Stimulated activated CD4-positive, alpha-beta T cell treated with anti-CD3 and anti-CD28 coated beads, Interleukin-1b, Interleukin-23, amount 100 ng/mL, for 24 hours (primary cell): ENCODE measurements at places on chromosomes 12 and 14.

DNA sequence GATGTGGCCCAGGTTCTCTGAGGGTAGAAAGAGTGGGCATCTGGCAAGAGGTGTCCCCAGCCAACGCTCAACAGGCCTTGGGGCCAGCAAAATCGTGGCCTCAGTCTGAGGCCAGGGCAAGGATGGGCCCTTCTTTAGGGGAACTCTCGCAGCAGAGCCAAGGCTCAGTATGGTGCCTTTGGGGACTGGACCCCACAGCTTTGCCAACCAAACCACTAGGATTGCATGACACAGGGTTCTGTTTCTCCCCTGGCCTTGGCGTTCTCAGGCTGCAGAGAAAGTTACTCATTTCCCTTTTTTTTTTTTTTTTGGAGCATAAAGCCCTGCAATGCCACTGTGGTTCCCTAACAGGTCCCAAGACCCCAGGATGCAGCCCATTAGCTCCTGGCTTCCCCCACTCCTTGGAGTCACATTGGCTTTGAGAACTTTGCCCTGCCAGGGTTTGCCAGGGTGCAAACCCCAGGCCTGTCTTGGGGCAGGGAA, 100.6 kb downstream of the LGMN start:
- DNase-seq = no peak

- DNase-seq = no peak
Observed at GRCh38 chr12:47202176-47202575, 122.4 kb upstream of the AMIGO2 start.

DNA sequence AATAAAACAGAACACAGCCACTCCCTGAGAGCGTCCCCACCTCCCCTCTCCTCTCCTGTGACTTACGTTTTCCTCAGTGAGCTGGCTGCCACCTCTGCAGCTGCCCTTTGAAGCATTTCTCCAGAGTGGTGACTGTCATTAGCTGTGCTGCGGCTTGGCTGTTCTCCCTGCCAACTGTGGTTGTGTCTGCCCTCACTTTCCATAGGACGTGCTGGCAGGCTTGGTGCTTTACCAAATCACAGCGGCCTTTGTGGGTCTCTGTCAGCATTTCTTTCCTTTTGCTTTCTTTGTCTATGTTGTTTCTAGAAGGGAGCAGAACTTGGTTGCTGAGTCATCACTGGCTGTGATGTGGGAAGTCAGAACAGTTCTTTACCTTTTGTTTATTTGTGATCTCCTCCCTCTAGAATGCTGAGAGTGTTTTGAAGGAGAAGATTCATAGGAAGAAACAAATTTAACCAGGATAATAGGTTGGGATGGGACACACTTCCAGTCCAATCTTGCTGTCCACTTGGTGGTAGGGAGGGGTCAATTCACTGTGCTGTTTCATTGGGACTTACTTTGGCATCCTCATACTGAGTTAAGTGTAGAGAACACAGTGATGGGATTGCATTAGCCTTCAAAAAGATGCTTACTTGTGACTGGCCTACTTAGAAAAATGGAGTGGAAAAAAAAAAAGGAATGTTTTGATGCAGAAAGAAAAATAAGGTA, 88.2 kb downstream of the TMX1 start:
- peak; percentile 24 for DNase-seq

GRCh38 chr12:19959353-19959752, 409.0 kb upstream of the PDE3A start:
- no peak for DNase-seq

GRCh38 chr12:120286768-120287490, 4.8 kb downstream of the RNU4-2 start:
- DNase-seq = no peak

DNA sequence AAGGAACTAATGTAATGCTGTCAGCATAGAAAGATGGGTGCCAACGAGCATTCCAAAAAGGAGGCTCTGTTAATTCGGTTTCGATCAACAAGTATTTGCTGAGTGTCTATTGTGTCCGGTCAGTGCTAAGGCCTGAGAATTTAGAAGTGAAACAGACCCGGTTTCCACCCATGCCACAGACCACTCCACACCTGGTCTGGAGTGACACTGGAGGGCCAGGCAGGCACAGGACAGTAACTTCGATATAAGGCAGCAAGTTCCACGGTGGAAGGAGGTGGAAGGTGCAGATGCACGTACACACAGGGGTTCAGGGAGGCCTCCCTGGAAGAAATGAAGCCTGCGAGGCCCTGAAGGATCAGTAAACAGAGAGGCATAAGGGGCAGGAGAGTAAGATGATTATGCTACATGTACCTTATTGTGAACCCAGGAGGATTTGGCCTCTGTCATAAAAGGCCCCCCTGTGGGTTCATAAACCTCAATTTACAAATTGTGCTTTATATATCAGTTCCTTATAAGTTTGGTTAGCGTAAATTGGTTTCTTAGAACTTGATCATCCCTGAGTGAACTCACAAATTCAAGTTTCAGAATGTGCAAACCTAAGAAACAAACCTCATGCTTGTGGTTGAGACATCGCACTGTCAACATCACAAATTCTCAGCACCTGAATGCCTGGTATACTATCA, 25.9 kb downstream of the SSH1 start:
- DNase-seq = no peak

DNA sequence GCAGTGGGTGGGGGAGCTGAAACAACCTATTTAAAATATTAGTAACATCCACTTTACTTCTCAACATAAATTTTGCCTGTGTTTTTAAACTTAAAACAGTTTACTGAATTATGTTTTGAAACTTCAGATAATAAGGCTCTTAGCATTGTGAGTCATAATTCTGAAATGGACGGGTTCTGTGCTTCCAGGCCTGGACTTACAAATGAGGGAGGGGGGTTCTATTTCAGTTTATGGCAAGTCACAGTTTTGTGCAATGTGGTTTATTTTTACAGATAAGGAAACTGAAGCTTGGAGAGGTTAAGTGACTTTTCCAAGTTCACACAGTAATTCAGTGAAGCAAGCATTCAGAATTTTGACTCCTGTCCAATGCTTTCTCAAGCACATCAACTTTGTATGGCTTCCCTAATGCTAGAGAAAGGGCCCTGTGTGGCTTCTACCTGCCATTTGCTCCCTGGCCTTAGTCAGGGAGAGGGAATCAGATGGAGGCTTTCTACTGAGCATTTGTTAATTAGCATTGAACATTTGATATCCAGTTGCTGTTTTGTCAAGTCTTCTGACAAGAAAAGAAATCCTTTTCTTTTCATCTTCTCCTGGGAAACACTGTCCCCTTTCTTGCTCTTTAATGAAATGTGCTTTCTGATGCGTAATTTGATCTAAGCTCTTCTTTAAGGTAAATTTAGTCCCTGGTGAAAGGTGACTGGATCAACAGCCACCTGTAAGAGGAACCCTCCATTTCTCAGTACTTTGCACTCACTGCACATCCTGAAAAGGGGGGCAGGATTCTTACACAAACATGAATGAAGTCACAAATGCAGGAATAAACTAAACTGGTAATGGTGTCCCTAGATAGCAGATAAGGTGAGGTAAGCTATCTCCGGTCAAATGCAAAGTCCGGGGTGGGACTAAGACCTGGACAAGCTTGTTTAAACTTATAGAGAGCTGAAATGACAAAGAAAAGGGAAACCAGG, 2.5 kb upstream of the SALL2 start:
- DNase-seq = no peak

- DNase-seq = no peak
Observed at GRCh38 chr12:130357241-130357640, 19.6 kb downstream of the PIWIL1 start.

DNA sequence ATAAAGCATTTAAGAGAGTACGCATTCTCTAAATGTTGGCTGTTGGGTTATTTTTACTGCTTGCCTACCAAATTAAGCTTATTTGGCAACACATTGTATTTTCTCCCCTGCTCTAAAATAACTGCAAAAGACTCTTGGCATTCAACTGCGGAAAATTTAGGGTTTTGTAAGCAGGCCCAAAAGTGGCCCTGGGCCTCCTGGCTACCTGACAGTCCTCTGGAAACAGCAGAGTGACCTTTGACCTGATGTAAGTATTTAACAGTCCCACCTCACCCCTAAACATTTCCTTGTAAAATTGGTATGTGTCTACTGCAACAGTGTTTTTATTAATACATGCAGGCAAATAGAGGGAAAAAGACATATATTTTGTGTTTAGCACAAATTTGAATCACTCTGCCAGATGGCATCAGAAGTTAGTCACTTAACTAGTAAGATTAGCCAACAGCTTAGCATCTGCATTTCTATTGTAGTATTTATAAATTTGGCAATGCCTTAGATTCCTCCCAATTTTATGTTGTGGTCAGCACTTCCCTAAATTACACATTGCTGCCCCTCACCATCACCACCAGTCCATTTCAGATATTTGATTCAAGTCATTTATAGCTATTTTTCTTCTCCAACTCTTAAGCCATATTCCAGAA, 11.2 kb downstream of the LLPH start:
- no peak for DNase-seq

DNA sequence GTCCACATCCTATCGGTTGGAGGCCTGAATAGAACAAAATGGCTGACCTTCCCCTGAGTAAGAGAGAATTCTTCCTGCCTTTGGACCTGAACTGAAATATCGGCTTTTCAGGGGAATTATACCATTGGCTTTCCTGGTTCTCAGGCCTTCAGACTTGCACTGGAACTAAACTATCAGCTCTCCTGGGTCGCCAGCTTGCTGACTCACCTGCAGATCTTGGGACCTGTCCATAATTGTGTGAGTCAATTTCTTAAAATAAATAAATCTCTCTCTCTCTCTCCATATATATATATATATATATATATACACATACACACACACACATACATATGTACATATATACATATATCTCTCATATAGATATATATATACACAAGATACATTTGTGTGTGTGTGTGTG, 41.6 kb downstream of the KCNK10 start:
- no peak for DNase-seq

DNA sequence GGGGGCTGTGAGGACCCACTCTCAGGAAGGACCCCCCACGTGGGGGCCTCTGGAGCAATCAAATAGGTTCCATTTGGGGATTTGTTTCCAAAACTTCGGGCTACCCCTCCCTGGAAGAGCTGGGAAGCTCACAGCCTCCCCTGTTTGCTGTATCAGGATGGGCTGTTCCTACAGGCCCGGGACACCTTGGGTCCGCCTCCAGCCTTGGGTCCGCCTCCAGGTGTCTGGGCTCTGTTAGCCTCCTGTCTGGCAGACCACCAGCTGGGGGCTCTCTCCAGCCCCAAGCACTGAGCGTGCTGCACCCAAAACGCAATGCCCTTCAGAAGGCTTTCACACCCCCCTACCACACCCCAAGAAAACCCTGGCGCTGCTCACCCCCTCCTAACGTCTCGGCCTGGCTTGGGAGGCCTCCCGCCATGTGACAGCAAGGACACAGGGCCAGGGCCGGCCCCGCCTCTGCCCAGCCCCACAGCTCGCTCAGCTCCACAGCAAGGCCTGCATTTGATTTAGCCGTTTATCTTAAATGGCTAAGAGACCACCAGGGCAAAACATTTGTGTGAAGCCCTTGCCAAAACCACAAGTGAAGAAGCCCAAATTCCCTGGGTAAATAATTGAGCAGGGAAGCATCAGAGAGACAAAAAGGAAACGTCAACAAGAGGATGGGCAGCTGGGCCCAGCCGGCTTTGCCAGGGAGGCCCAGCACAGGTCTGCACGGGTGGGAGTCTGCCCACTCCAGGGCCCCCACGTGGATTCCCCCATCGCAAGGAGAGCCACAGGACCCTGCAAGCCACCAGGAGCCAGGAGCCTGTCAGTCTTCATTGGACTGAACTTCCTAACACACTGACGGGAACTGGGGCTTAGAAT, 39.9 kb downstream of the BCL11B start:
- no peak for DNase-seq

- DNase-seq = no peak
Observed at GRCh38 chr12:9669534-9669933, at the start of gene CLEC2D. CLEC2D (plus strand) TSS chr12:9669713; CDS start chr12:9669735, 22 bp downstream.

DNA sequence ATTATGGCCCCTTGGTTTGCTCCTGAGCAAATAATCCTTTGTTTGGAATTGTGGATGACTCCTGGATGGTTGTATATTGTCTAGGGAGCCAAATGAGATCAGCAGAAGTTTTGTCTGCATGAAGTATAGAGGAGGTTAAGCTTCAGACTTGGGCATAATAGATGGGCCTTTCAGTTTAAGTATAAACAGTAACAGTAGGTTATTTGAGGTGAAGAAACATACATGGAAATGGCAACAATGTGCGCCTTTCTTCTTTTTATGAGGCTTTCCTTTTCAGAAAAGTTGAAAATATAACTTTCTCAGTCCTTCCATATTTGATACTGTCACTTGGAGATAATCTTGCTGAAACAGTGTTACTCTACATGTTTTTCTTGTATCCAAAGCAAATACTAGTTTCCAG, 63.7 kb upstream of the PPP1R12A start:
- no peak for DNase-seq
